ENCODE measurements at places on chromosomes 1 and 21.

DNA sequence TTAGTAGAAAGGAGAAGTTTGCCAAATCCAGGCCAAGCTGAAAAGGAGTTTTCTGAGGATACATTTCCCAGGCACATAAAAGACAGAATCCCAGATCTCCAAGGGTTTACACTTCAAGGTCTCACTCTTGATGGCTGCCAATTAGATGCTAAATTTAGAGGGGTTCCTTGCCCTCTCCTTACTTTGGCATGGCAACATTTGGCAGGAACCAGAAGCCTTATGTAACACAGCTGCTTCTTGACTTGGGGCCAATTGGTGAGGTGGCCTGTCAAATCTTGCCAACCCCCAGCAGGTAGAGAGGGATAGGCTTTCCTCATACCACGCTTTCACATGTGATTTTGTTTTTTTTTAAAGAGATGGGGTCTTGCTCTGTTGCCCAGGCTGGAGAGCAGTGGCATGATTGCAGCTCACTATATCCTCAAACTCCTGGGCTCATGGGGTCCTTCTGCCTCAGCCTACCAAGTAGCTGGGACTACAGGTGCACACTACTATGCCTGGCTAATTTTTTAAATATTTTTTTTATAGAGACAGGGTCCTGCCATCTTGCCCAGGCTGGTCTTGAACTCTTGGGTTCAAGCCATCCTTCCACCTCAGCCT lies 25.2 kb upstream of the NKAIN1 start:
- no peak for DNase-seq

GRCh38 chr1:16161717-16162116 lies 5.8 kb upstream of the EPHA2 start:
- DNase-seq = no peak

- DNase-seq = peak; percentile 60
Measured at GRCh38 chr1:3192825-3193224, 123.8 kb downstream of the PRDM16 start.

DNA sequence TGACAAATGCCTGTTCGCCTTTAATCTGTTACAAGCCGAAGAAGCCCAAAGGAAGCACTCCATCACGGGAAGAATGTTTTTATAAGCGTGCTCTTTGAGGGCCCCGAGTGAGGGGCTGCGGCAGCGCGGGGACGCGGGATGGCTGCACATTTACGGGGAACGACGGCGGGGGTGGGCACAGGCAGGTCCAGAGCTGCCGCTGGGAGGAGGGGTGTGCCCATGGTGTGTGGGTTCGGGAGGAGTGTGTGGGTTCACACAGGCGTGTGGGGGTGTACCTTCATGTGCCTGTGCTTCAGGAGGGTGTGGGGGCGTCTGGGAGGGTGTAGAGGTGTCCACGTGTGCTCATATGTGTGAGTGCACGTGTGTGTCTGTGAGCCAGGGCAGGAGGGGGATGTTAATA lies 155.9 kb upstream of the ZC3H12A start:
- no peak for DNase-seq

GRCh38 chr1:54327386-54328065 lies 78.7 kb downstream of the SSBP3 start:
- no peak for DNase-seq

GRCh38 chr1:37035014-37035691 lies 838 bp upstream of the GRIK3 start:
- no peak for DNase-seq

DNA sequence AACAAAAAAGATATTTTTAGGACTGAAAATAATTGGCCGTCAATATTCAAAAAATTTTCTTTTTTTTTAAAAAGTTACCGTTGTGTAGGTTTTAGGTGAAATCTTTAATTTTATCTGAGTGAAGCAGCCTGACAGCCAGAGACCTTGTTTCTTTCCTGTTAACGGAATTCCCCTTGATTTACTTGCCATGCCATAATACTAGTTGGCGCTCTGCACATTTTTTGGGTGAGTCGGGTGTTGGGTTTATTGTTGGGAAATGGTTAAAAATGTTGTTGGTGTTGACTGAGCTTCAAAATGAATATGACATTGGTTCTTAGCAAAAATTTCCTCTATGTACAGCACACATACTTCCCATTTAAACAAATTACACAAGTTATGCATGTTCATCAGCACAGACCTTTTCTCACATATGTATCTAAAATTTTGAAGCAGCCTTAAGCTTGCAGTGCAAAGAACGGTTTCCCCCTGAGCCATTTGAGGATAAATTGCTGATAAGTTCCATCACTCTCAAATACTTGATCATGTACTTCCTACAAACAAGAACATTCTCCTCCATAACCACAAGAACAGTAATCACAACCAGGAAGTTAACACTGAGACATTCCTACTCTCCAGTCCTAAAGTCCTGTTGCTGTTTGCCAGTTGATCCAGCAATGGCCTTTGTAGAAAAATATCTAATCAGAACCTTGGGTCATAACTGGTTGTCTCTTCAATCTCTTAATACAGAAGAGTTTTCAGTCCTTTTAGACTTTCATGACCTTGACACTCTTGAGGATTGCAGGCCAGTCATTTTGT lies 34.2 kb downstream of the CAMTA1 start:
- peak; percentile 51 for DNase-seq

DNA sequence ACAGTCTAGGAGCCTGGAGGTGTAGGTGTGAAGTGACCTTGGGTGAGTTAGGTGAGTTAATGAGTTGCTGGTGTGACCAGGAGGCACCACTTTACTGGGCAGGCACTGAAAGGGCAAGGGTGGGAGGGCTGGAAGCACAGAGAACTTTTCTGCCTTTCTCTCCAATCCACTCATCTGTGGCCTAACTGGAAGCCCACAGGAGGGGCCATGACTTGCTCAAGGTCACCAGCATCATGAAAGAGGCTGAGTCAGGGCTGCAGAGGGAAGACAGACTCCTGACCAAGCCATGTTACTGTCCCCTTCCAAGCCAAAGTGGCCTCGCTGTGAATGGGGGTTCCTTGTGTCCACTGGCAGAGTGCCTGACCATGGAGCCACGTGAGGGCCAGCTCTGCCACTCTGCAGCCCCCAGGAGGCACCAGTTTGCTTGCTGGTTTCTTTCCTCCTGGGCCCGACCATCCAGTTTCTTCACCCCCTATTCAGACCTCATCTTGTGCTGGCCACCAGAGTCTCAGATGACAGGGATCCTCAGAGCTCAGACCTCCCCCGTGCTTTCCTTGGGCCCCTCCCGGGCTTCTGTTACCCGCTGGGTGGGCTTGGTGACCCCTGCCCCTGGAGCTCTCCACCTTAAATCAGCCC lies 4.3 kb upstream of the BSND start:
- DNase-seq = no peak

- no peak for DNase-seq
Measured at GRCh38 chr1:106344494-106344893, 712.0 kb upstream of the PRMT6 start.

DNA sequence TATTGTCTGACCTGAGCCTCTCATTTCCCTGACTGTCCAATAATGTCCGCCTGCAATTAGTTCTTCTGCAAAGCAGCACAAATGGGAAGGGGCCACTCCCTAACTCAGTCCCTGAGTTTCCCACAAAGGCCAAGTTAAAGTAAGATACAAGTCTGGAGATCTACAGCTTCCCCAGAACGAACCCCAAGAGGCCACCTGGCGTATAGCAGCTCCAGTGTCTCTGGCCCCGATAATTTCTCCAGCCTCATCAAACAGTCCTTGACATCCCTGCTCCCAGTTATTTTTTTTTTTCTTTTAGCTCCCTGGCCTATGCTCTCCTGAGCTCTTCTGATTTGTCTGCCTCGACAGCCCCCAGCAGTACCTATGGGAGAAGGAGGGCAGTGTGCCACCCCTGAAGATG lies 8.1 kb upstream of the ACKR1 start:
- DNase-seq = no peak

- peak; percentile 26 for DNase-seq
Measured at GRCh38 chr1:22971611-22972405, 858 bp downstream of the LACTBL1 start.

All from astrocyte of the hippocampus (primary cell).